ENCODE measurements at places on chromosomes 4 and X.

DNA sequence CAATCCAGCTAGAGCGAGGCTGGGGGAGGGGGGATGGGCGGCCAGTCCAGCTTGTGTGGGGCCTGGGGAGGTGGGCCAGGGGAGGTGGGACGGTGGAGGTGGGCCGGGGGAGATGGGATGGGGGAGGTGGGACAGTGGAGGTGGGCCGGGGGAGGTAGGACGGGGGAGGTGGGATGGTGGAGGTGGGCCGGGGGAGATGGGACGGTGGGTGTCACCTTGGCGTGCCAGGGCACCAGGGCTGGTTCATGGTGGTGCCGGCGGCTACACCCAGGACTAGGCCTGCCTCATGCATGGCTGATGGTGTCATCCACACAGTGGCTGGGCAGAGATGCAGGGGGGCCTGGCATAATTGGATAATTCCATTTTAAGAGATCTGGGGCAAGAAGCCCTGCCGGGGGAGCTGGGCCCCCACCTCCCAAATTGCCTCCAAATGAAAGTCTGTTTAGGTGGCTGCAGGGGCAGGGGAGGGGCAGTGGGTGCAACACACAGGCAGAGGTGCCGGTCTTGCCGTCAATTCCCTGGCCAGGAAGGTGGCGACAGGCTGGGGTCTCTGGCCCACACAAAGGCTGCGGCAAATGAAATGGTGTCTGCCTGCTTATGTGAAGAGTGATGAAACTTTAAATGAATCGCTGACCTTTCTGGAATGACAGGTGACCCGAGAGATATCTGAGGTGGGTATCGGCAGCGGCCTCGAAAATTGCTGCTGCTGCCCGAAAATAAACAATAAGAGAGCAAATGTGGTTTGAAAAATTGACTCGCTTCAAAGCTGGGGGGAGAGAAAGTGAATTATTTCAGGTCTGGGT lies 82.1 kb downstream of the FAM53A start:
- DNase-seq, result no peak

DNA sequence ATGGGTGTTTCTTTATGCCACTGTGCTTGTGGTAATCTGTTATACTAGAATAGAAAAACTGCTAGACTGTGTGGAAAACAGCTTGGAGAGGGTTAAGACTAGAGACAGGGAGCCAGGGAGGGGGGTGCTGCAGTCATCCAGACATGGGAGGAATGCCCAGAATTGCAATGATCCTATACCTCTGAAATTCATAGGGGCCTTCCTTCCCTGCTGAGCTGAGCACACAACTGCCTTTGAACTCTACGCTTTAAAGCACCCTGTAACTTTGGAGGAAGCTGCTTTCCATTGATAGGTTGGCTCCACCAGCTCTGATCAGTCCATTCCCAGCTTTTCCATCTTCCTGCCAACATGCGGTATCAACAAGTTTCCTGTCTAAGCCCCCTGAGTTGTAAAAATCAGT lies 155.9 kb upstream of the RASGEF1B start:
- DNase-seq, result no peak

DNA sequence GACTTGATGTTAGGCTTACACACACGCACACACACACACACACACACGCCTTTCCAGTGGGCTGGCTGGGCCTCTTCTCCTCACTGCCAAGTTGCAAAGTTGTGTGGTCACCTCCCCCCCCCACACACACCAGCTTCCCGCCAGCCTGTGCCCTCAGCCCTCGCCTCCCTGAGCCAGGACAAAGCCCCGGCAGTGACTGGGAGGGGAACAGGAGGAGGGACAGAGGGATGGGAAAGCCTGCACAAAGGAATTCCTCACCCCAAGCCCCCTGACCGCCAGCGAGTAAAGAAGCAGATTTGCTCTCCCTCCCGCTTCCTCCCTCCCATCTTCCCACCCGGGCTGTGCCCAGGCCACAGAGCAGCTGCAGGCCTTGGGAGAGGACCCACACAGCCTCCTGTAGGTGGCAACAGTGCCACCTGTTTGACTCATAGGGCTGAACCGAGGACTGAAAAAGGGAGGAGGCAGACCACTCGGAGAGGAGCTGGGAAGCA lies at the start of gene GDPD2:
Gene GDPD2 (plus strand): TSS at position 464 of the 491 bp plus-strand sequence. CDS start 1,671 bp downstream, outside the sequence.
- no peak for DNase-seq

DNA sequence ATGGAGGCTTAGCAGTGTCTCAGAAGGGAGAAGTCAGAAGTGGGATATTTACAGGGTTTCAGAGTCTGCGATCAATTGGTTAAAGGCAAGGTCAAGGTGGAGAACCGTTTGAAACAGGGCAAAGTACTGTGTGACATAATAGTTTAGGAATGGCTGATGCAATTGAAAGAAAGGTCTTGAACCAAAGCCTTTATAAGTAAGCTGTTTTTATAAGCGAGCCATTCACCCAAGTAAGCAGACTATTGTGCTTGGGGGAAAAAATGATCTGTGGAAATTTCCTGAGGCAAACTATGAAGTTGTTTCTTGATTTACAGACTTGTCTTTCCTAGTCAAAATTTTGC lies 327.3 kb downstream of the CAMK2D start:
- peak; percentile 48 for DNase-seq

GRCh38 chr4:4677556-4678522 lies 136.0 kb upstream of the STX18 start:
- DNase-seq, result peak; percentile 81

DNA sequence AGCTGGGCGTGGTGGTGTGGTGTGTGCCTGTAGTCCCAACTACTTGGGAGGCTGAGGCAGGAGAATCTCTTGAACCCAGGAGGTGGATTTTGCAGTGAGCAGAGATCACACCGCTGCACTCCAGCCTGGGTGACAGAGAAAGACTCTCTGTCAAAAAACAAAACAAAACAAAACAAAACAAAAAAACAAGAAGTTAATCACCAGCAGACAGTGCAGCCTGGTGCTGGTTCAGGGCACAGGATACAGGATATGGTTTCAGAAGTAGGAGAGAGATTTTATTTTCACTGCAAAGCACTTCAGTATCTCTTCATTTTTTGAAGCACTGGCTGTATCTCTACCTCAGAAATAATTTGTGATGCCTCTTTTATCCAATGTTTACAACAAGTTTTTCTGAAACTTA lies 1222.9 kb upstream of the PRKX start:
- no peak for DNase-seq

DNA sequence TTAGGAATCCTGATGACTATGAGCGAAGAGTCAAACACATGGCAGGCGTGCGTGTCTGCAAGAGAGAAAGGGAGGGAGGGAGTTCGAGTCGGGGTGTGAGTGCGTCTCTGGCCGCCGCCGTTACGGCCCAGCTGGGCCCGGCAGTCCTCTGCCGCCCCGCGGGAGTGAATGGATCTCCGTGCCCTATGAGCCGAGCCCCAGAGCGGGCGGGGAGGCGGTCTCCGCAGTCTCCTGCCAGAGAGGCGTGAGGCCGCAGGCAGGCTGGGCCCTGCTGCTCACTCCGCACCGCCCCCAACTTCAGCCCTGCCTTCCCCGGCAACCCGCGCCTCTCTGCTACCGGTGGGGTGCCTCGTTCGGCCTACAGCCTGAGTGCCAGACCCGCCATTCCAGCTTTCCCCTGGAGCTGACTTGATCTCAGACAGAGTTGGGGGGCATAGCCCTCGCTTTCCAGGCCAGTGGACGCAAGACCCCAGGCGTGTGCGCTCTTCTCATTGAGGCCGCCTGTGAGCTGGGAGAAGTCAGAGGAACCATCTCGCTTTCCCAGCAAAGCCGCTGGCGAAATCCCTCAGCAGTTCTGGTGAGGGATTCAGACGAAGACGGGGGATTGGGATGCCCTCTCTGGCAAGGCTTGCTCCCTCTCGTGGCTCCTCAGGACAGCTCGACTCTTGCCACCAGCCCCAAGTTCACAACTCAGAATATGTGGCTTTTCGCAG lies 1.4 kb downstream of the SLC16A2 start:
- DNase-seq, result peak; percentile 55

- DNase-seq, result no peak
These were observed 146.3 kb upstream of the RPS6KA3 start for GRCh38 chrX:20412871-20413486.

- DNase-seq, result no peak
These were observed 67.9 kb upstream of the PCDH19 start for GRCh38 chrX:100477958-100478357.

DNA sequence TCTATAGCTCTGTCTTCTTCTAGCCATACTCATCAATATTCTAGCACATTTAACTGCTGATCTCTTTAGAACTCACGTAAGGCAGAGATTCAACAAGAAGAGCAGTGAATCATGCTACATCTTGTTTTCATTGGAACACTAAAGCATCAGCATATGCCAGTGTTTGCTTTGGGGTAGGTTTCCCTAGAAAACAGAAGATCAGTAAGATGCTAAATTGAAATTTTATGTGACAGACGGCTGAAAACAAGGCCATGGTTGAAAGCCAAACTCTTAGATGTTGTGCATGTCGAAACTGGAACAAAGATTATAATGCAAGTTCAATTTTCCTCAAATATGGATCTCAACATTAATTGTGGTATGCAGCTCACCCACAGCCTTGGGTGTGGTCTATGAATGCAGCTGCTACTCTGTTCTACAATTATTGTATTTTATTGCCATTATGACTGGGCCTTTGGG lies 107.6 kb downstream of the PDLIM5 start:
- DNase-seq, result no peak
